ENCODE measurements at places on chromosomes 12 and 14.

DNA sequence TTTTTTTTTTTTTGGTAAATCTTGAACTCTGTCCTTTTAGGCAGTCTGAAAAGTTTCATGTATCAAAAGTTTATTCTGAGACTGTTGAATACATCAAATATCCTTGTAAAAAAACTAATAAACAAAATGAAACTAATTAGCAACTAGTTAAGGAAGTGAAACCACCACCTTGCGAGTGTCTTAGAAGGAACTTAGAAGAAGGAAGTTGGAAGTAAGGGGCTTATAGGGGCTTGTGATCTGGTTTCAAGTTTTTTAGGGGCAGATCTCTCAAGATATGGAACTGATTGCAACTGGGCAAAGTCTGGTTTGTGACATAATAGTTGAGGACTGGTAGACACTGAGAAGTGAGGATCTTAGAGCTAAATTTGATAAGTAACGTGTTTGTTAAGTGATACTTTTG lies 748.8 kb downstream of the C12orf50 start:
- DNase-seq = peak; percentile 5

GRCh38 chr12:93913845-93914244 lies 234.5 kb upstream of the PLXNC1 start:
- DNase-seq = no peak

DNA sequence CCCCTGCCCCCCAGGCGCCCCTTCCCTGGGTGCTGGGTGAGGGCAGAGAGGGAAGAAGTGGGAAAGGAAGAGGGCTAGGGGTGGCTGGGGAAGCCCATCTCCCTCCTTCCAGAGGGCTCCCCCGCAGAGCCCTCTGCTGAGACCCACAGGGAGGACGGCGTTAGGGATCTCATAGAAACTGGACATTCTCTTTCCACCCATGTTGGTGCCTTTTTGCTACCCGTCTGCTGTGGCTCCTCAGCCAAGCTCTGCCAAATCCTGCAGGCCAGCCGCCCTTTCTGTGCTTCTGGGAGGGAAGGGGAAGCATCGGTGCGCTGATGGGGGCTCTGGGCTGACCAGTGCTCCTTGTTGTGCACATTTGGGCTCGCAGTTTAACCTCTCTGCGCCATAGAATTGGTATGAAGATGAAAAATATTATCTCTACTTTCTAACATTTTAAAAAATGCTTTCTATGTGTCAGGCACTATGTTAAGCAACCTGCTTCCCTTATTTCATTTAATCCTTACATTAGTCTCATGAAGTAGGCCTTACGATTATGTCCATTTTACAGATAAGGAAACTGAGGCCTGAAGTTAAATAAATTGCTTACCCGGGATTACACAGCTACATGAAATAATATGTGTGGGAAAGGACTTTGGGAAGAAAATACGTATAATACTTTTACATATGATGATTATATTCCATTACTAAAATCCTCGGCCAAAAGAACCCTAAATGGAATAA lies 981 bp downstream of the SLC48A1 start:
- no peak for DNase-seq

GRCh38 chr14:54147282-54147681 lies 190.7 kb upstream of the BMP4 start:
- DNase-seq = no peak

DNA sequence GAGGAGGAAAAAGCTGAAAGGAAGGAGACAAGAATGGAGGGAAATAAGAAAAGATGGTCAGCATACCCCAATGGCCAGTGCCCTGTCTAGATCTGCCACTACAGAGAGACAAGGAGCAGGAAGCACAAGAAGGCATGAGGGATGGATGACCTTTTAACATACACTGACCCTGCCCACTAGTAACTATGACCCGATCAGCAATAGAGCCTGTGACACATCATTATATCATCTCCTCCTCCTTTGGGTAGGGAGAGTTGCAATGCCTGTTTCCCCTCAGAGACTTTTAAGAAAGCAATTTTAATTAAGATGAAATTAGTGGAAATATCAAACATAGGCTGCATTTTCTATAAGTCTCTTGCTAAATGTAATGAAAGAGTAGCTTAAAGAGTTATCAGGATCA lies 4.7 kb upstream of the SLC2A13 start:
- no peak for DNase-seq

- peak; percentile 6 for DNase-seq
These were observed 40.5 kb downstream of the ATP6V1D start for GRCh38 chr14:67319142-67319541.

GRCh38 chr14:45916340-45916953 lies 663.4 kb upstream of the MIS18BP1 start:
- DNase-seq = no peak

- no peak for DNase-seq
These were observed at the start of gene ADAMTS20 for GRCh38 chr12:43551971-43552559. TSS of gene ADAMTS20 (minus strand) at chr12:43552203. CDS start at chr12:43551921, 282 bp downstream.

GRCh38 chr14:86333493-86333892 lies 803.5 kb downstream of the FLRT2 start:
- DNase-seq = no peak

- DNase-seq = no peak
These were observed 1098.7 kb downstream of the BCL11B start for GRCh38 chr14:98173305-98173704.

DNA sequence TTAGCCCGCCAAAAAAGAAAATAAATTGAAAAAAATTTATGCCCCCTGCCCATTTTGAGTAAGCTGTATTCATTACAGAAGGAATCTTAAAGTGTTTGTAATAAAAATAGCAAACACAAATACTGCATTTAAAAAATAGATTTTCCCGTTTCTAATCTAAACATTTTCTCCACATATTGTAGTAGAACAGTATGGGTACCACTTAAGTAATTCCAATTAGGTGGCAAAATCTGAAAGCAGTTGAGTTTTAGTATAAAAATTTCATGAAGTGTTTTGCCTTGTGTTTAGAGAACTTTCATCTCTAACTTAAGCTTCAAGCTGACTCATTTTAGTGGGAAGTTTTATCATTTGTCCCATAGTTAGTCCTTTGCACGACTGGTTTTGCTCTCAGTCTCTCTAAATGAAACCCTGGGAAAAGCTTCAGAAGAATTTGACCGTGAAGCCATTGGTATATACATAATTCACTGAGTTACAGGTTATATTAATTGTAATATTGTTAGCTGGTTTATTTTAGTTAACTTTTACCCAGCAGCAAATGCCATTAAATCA lies 214.6 kb downstream of the ERC1 start:
- no peak for DNase-seq

DNA sequence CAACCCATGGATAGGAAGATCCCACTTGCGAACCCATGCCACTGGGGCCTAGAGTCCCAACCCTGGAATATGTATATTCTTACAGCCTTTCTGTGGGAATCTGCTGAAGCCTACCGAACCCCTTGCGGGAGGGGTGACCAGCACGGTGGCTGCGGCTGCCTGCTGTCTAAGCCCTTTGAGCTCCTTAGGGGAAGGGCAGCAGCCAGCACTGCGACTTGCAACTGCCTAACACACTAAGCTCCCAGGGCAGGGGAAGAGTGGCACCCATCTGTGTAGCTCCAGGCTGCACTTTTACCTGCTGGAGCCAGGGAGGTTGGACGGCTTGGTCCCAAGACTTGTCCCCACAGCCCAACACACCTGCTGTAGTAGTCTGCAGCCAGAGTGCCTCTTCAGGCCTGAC lies 1968.7 kb upstream of the FLRT2 start:
- no peak for DNase-seq

DNA sequence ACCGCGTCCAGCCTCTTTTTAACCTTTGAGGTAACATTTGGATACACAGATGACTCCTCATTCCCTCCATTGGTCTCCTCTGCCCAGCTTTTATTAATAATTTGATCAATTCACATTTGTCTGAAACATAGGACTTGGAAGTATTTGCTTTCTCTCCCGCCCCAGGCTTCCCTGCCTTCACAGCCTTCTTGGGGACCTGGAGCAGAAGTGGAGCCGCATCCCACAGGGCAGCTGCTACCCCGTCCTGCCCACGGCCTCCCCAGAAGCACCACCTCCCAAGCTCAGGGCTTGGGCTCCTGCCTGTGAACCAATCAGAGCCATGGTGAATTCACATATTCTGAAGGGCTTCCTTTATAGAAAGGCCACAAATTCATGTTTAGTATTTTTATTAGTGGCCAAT lies 97.6 kb downstream of the PIWIL1 start:
- DNase-seq = no peak

DNA sequence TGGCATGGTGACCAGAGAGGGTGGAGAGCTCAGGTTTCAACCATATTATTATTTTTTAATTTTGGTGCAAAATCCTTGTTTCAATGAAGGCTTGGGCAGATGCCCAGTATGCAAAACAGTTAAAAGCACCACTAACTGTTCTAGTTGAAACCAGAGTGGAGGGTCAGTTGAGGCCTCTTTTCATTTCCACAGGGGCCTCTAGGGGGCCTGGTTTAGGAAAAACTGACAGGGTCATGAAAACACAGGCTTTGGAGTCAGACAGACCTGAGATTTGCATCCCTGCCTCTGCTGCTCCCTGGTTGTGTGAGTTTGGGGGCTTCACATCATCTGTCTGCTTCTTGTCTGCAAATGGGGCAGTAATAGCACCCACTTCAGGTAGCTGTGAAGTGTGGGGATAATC lies 3.3 kb upstream of the RPH3A start:
- DNase-seq = no peak

GRCh38 chr14:59630288-59630963 lies 53.8 kb upstream of the CCDC175 start:
- no peak for DNase-seq

GRCh38 chr12:122974274-122974891 lies 661 bp upstream of the OGFOD2 start:
- peak; percentile 99 for DNase-seq

DNA sequence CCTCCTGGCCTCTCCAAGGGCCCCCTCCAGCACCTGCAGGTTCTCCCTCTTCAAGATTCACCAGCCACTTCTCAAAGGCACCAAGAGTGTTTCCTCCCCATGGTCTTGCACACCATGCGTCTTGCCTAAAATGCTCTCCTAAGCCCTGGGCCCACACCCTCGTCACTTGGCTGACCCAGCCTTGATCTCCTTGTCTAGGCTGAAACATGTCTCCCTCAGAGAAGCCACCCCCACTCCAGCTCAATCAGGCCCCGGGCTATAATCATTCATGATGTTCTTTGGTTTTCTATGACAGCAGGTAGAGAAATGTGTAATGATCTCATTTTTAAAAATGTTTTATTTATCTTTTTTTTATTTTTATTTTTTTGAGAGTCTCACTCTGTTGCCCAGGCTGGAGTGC lies 88.1 kb downstream of the EFCAB11 start:
- DNase-seq = no peak

DNA sequence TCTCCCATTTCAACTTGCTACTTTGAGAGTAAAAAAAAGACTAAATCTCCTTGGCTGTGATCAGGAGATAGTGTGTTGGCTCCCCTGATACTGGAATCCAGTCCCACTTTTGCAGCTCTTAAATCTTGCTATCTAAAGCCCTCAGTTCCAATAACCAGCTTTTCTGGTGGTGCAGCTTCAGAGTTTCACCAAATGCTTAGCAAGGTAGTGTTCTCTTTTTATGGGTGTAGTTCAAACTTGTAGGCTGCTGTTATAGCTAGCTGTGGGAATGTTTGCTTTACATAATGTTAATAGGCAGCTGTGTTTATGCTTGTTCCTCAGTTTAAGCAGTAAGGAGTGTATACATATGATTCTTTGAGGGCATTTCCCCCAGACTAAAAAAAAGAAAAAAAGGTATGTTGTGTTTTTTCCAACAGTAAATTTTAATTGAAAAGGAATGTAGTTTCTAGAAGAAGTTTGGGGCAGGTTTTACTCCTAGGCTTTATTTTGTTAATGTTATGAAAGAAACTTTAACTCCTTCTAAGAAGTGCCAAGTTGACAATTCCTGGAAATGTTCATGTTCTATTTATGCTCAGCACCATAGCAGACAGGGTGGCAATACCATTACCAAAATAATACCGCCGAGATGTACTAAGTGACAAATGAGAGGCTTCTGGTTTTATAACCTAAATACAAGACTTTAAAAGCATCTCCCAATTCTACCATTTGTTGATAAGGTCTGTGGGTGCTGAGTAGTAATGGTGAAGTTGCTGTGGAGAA lies 12.1 kb downstream of the CRADD start:
- DNase-seq = peak; percentile 69

DNA sequence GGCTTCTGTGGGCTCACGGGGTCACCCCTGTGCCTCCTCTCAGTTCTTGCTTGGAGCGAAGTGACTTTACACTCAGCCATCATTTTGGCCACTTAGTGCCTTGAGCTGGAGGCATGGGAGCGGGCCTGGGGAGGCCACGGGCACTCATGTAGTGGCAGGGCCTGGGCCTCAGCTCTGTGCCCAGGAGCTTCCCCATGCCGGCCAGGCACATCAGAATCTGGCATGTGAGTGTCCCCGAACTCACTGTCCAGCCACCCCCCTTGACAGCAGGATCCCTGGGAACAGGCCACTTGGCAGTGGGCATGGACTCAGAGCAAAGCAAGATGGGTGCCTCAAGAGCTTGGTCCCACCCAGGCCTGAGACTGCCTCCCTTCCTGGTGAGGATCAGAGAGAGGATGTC lies 29.5 kb downstream of the DDX51 start:
- no peak for DNase-seq

- DNase-seq = no peak
These were observed 435.7 kb downstream of the CCER1 start for GRCh38 chr12:90519285-90519684.

GRCh38 chr12:38585086-38585485 lies 268.5 kb downstream of the ALG10B start:
- DNase-seq = no peak

DNA sequence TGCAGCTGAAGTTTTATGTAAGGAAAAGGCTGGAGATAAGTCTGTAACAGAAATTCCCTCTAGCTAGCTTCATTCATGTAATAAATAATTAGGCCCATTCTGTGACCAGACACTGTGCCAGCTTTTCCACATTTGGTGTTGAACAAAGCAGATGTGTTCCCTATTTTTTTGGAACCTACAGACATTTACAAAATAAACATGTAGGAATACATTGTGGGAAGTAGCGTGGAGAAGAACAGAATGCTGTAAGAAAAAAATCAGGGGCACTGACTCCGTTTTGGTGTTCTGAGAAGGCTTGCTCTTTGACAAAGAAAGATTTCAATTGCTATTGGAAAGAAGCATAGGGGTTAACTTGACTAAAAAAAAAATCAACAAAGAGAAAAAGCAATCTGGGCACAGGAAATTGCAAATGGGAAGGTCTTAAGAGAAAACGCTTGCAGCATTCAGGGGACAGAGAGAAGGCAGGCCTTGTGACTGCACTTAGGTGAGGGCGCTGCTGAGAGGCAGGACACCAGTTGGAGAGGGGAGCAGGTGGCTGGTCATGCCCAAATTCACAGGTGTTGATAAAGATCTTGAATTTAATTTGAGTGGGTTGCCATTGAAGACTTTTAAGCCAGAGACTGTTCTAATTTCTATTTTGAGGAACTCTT lies 4.0 kb downstream of the FAR2 start:
- DNase-seq = no peak
